ENCODE measurements at places on chromosomes 6 and 20. TPM values are rescaled to one million over a fixed set of nuclear protein-coding genes. Genes with fewer than 3 reads are reported as not detected.

- DNase-seq = no peak
Measured at GRCh38 chr6:20044883-20045282, 167.4 kb downstream of the MBOAT1 start.

- no peak for DNase-seq
Measured at GRCh38 chr6:41732591-41733359, 2.6 kb downstream of the TFEB start.

DNA sequence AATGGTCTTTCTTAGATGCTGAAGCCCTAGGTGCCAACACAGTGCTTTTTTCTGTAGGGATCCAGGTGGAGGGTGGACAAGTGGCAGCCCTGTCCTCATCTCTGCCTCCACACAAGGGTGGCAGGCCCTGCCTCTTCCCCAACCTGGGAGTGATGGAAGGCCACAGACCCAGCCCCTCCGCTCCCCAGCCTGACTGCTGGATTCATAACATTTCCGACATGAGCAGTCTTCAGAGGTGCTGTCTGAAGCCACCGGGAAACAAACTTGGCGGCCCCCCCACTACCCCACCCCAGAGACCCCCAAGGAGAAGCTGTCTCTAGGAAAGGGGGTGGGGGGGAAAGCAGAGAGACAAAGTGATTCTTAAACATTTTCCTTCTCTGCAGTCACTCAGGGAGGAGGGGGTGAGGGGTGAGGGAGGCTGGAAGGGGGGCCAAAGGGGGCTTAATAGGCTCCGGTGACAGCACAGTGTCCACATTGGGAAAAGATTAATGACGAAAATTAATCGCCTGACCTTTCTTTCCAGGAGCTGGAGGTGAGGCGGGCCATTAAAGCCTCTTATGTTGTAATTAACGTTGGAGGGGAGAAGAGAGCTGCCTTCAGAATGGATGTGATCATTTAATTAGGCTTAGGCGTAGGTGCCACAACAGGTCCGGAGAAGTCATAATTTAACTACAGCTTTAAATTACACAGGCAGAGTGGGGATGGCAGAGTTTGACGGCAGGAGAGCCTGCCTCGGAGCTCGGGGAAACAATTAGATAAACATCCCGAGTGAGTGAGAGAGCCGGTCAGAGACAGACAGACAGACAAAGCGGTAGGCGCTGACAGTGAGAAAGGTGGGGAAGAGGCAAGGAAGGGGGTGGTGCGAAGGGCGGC is 76.8 kb upstream of the FOXP4 start:
- DNase-seq = no peak

The TREML1 gene
- not detected for total RNA-seq

The CTSZ gene
- total RNA-seq = 35.7 TPM

The LY6G6C gene
- 0.24 TPM for total RNA-seq

All from H9 (cell line).